ENCODE measurements at places on chromosomes 16 and 17.

GRCh38 chr16:56977216-56977615, 12.1 kb upstream of the NLRC5 start:
- DNase-seq: peak; percentile 22

DNA sequence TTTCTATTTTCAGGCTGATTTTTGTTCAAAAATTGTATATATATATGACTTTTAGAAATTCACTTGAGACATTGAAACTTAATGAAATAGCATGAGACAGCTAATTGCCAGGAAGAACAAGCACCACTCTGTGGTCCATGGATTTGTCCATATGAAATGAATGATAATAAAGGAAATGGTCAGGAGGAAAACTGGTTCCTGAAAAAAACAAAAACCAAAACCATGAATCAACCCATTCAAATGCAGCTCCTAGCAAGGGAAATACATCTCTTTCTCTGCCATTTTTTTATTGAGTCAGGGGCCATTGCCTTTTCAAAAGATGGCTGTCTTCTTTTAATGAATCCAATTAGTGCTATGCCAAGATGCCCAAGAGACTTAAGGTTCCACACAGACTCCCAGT, 230.7 kb downstream of the SLC39A11 start:
- DNase-seq: no peak

DNA sequence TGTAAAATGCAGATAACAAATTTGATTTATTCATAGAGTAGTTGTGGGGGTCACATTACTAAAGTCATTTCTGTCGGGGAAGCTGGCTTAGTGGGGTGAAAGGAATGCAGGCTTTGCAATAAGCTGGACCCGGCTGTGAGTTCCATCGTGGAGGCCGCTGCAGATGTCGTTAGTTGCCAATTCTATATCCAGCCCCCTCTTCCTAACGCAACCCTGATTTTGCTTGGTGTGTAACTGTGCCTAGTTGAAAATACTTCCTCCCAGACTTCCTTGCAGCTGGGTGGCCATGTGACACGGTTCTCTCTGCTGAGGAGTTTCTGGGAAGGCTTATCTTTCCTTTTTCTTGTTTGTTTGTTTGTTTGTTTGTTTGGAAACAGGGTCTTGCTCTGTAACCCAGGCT, 4.5 kb downstream of the MFSD6L start:
- DNase-seq: no peak

GRCh38 chr16:83296505-83296904, 511.3 kb upstream of the HSBP1 start:
- no peak for DNase-seq

DNA sequence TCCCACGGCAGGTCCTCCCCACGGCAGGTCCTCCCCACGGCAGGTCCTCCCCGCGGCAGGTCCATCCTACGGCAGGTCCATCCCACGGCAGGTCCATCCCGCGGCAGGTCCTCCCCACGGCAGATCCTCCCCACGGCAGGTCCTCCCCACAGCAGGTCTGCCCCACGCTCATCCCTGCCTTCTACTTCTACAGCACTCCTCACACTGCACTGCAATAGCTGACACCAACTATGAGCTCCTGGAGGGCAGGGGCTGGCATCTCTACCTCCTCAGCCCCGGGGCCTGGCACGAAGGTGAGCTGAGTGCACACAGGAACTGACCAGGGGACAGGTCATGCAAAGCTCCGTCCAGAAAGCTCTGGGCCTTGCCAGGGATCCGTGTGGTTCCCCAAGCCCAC, 45.3 kb downstream of the RPH3AL start:
- DNase-seq: peak; percentile 44

DNA sequence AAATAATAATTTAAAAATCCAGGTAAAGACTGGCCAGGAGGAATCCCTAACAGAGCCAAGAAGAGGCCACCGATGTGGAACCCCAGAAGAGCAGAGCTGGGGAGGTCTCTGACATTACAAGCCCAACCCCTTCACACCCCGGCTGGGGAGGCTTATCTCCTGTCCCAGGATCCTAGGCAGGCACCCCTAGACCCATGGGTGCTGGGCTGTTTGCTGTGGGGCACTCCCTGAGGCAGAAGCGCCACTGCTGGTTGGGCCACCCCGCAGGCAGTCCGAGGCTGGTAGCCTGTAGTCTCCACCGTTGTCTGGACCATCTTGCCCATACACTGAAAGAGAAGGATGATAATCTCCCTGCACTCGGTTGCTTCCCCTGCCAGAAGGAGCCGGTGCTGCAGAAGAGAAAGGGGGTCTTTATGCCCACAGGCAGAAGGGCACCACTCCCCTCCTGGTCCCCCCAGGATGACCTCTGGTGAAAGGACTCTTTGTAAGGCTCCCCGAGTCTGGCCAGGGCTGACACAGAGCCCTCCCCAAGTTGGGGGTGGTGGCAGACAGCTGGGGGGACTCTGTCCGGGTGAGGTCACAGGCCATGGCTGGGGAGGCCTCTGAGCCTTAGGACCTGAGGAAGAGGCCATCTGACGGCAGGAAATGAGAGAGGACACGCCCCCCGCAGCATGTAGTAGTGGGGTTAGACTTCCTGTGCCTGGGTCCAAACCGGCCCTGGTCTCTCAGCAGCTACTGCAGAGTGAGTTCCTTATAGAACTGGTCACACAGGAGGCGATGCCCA, 34.2 kb downstream of the CFAP20 start:
- DNase-seq: no peak

GRCh38 chr17:50218071-50218759, 16.8 kb upstream of the COL1A1 start:
- DNase-seq: no peak

- DNase-seq: no peak
These were observed 43.7 kb upstream of the METRNL start for GRCh38 chr17:83035722-83036121.

DNA sequence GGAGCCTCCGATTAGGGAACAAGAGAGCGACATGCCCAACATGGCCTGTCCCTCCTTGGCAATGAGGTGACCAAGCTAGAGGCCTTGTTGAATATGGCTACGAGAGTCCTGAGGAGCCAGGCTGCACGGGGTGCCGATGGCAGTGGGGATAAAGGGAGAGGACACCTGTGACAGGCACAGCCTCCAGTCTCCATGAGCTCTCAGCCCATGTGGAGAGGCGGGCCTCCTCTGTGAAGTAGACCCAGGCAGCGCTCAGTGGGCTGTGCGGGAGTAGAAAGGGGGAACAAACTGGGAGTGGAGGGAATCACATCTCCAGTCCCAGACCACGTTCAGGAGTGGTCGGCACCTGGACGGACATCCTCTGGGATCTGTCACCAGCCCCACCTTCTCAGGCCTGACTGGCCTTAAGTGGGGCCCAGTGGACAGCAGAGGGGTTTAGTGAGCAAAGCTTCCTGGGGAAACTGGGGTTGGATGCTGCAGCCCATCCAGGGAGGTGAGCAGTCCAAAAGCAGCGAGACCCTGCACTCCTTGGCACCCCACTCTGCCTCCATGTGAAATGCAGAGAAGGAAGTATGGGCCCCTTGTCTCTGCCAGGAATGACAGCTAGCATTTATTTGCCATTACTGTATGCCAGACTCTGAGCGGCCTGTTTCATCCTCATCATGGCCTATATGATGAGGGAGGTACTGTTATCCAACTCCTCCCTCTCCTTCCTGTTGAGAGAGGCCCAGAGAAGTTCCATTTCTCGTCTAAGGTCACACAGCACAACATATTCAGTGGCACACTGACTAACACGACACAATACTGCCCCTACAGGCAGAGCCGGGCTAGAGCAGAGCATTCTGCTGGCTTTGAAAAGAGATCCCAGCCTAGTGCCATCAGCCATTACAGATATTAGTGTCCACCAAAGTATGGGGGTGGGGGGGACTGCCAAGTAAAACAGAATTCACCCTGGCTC, 4.5 kb upstream of the TMEM92 start:
- no peak for DNase-seq

DNA sequence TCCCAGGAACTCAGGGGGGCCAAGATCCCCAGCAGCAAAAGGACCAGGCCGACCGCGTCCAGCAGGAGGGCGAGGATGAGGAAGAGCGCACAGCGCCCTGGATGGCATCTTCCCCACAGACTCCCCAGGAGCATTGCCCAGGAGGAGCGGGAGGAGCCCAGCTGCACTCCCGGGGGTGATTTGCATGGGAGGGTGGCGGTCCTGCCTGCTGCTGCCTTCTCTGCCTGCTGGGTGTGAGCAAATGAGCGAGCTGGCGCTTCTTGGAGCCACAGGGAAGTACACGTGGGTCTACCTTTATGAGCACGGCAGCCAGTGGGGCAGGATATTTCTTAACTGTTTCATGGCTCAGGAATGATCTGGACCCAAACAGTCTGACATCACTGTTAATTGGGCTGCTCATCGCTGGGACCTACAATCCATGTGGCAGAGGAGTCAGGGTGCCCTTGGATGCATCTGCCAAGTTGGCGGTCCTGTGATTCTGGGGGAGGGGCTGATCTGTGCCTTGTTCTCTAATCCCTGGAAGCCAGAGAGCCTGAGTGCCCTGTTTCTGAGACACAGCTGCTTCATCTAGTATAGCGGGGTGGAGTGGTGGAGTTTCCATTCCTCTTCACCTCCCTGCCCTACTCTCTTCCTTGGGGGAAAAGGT, at the start of gene TMEM238L:
Gene TMEM238L (minus strand): TSS at position 270 of the 646 bp plus-strand sequence. CDS start 136 bp downstream, at position 134.
- no peak for DNase-seq

DNA sequence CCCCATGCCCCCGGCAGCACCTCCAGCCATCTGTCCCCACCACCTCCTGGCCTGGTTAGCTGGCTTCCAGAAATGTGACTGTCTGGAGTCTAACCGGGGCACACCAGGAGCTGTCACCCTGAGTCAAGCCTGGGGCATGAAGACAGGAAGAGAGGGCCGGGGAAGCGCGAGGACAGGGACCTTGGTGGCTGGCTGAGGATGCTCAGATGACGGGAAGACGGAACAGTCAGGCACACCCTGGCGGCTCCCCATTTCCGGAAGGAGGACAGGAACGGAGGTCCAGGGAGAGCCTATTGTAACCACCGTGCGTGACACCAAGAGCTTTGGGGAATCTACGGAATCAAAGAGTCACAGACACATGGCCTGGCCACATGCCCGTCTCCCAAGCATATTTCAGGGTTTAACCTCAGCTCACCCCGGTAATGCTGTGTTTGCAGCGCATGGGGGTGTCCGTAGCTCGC, 51.7 kb downstream of the SDK2 start:
- DNase-seq: no peak

GRCh38 chr17:56935461-56935860, 21.6 kb upstream of the TRIM25 start:
- no peak for DNase-seq

DNA sequence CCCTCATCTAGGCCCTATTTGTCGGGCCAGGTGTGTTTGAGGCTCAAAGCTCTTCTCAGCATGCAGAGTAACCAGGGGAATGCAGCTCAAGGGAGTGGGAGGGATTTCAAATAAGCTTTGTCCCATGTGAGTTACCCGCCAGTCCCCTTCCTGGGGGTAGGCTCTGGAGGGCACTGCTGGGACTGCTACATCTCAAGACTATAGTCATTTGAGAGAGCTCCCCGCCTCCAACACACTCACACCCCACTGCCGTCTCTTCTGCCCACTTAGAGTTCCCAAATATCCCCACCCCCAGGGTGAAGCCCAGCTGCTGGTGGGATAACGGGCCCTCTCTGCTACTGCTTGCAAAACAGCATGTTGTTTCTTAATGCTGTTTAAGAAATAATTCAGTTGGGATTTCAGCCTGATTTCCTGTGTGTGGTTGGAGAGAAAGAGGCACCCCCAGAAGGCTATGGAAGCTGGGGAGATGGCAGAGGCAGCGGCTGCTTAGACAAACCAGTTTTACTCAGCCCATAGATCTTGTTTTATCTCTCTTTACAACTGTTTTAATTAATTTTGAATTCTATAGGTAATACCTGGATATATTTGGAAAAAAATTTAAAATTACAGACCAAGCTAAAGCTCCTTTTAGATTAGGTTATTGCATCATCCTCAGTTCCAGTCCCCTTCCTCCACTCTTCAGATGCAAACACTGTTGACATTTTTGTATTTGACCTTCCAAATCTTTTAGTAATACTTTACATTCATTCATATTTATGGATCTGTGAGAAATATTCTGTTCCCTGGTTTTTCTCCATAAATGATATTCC, 4.1 kb upstream of the MPO start:
- no peak for DNase-seq

- no peak for DNase-seq
These were observed 196.4 kb upstream of the KIF2B start for GRCh38 chr17:53626286-53626685.

GRCh38 chr17:47200325-47200664, 8.9 kb upstream of the MYL4 start:
- DNase-seq: no peak

- no peak for DNase-seq
These were observed 3.1 kb upstream of the MIF4GD start for GRCh38 chr17:75273977-75274708.

DNA sequence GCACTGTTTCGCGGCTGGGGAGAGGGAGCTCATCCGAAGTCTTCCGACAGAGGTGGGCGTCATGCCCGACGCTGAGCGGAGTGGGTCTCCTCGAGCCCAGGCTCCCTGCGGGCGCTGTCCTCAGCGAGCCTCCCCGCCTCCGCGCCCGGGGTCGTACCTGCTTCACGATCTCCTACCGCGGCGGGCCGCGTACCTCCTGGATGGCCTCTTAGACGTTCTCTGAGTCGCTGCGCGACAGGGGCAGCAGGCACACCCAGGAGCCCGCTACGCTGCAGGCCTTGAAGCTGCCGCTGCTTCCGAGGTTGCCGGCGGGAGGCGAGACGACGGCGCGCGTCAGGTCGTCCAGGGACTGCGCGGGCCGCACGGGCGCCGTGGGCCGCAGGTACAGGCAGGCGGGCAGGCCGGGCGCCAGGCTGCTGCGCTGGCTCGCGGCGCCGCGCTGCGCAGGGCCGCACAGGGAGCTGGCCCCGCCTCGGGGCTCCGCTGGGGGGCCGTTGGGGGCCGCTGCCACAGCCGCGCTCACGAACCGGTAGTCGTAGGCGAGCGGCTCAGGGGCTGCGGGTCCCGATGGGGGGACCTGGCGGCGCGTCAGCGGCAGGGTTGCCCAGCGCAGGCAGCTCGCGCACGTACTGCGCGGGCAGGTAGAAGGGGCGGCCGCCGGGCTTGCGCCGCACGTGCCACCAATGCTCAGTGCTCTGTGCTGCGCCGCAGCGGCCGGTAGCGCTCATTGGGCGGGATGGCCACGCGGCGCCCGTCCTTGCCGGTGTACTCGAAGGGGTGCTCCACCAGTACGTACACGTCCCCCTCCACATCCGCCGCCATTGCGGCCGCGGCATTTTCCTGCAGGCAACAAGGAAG, 116.4 kb upstream of the SMURF2 start:
- peak; percentile 67 for DNase-seq

GRCh38 chr16:55561319-55561848, 5.1 kb upstream of the CAPNS2 start:
- DNase-seq: no peak

All from natural killer cell treated with Interleukin-12 subunit alpha and Interleukin-12 subunit beta and Interleukin-15 and Interleukin-18, amount 100 ng/mL, for 72 hours (primary cell).